ENCODE measurements at places on chromosomes 6 and 20.

DNA sequence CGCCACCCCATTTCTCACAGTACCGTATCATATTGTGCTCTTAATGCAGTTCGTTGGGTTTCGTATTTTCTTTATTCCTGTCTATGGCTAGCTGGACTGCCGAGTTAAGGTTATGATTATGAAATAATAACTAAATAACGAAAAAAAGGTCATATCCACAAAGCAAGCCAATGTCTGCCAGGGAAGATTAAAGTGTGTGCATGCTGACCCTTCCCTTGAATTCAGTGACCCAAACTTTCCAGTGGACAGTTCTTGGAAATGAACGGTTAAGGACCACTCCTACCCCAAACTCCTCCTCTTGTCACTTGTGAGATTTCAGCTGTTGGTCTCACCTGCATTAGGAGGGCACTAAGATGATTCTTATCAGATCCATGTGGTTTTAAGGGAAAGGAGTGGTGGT lies 171.6 kb downstream of the ZNF217 start:
- no peak for DNase-seq

GRCh38 chr6:40894962-40895799 lies 143.8 kb downstream of the UNC5CL start:
- DNase-seq, result peak; percentile 60

DNA sequence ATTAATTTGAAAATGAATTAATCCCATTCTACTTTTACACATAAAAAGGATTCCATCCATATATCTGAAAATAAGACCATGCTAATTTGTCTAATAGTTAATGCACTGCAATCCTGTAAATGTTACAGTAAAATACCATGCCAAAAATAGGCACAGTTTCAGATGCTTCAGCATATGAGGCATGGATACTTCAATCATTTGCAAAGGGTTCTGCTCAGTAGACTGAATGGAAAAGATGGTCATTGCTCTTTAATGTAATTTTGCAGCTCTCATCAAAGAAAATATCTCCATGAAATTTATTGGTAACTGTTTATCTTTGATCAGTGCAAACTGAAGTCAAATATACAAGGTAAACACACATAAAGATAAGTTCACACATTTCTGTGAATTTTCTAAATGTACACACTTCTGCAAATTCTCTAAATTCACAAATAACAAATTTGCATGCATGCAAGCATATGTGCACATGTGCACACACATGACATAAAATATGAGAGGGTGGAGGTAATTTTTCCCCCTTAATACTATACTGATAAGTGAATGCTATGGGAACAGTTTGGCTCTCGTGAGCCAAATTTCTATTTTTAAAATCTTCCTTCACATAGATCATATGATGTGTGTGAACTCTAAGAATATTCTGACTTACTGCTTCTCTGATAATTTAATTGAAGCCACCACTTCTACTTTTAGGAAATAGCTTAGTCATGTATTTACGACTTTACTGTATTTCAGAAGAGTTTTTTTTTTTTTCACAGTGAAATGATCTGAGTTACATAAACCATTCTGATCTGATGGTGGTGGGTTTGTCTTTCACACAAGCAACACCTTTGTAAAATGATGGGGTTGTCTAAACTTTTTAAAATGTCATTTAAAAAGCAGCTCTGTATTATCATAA lies 996.8 kb upstream of the CITED2 start:
- no peak for DNase-seq

DNA sequence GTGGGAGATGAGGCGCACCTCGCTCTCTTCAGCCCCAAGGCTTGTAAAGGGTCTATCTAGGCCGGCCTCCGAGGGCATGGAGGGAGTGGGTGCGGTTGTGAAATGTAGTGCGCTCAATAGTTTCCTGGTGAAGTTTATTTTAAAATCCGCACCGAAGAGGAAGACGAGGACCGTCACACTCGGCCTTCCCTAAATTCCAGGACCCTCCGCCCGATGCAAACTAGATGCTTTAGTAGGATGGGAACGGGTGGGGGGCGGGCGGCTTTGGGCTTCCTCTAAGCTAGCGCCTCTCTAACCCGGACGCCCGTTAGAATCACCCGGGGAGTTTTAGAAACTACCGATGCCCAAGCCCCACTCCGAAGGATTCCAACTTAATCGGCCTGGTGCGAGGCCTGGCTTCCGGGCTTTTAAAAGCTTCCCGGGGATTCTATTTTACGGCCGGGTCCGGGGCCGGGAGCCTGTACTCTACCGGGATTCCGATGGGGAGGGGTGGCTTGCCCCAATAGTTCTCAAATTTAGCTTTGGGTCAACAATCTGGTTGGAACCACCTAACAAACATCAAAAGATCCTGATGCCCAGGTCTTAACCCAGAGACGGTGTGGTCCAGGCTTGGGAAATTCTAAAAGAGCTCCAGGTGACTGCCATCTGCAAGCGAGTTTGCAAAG lies 548 bp upstream of the BCAS4 start:
- peak; percentile 20 for DNase-seq

GRCh38 chr6:159760602-159761057 lies 1.2 kb upstream of the ACAT2 start:
- DNase-seq, result no peak
